Psoas muscle (tissue), 8 donors: ENCODE measurements at places on chromosomes 4 and X. TPM values are rescaled to one million over a fixed set of nuclear protein-coding genes. Genes with fewer than 3 reads are reported as not detected.
A peak's percentile ranks its signal among the peaks of the same experiment; 100 is the strongest.

GRCh38 chr4:69057620-69058409 is 38.5 kb upstream of the UGT2B7 start:
- no peaks in the 10 kb centered on the region for H3K36me3 ChIP-seq
- no peaks in the 10 kb centered on the region for H3K27me3 ChIP-seq
- DNase-seq = no peak

GRCh38 chr4:157564771-157565170 is 344.2 kb downstream of the GRIA2 start:
- H3K36me3 ChIP-seq = no peaks in the 10 kb centered on the region
- no peaks in the 10 kb centered on the region for H3K27me3 ChIP-seq
- H3K4me3 ChIP-seq = no peak overlapping the region
- H3K4me1 ChIP-seq = no peaks in the 10 kb centered on the region
- H3K27ac ChIP-seq = no peak overlapping the region
- DNase-seq = no peak

DNA sequence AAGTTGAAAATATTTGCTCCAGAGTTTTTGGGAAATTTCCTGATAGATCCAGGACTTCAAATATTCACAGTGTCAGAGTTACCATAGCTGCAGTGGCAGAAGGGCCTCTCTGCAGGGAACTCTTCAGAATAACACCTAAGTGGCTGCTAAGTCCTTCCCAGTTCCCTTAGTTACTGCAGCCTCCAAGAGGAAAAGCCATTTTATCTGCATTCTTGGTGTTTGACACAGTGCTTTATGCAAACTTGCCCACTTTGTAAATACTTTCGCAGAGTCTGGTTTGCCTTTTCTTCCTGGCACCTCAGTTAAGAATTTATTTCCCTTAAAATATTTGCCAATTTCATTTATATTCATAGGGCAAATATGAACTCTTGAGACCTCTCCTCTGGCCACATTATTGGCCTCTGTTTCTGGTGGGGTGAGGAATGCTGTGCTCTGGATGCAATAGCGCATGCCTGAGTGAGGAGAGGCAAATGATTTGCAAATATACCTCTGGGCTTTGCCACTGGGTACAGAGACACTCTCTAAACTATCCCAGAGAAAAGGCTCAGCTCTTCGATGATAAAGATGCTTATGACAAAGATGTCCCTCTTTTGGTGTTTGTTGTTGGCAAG is 566.3 kb upstream of the NR3C2 start:
- no peaks in the 10 kb centered on the region for H3K27me3 ChIP-seq
- no peaks in the 10 kb centered on the region for H3K4me1 ChIP-seq
- H3K4me3 ChIP-seq = no peak overlapping the region
- no peak overlapping the region for H3K27ac ChIP-seq
- DNase-seq = no peak
- no peaks in the 10 kb centered on the region for H3K36me3 ChIP-seq

GRCh38 chrX:118963159-118963558 is 11.3 kb upstream of the LONRF3 start:
- no peak overlapping the region for H3K4me3 ChIP-seq
- H3K27me3 ChIP-seq = no peaks in the 10 kb centered on the region
- no peak overlapping the region for H3K27ac ChIP-seq
- DNase-seq = no peak
- no peaks in the 10 kb centered on the region for H3K4me1 ChIP-seq

- no peak overlapping the region for H3K27ac ChIP-seq
- no peaks in the 10 kb centered on the region for H3K4me1 ChIP-seq
- no peaks in the 10 kb centered on the region for H3K36me3 ChIP-seq
- no peak for DNase-seq
Measured at GRCh38 chr4:131459430-131460101, 1689.5 kb upstream of the PCDH10 start.

DNA sequence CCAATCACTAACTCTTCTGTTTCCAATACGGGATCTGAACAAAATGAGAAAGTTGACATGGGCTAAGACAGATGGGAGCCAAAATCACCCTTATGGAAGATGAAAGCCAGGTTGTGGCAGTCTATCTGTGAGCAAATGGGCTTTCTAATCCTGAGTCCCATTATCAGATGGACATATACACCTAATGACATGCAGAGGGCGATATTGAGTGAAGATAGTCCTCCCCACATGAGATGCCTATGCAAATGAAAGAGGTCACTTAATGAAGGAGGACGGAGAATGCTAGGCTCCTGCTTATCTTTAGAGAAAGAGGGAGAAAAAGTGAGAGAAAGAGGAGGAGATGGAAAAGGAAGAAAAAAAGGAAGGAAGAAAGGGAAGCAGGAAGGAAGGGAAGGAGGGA is 547.5 kb downstream of the NLGN4X start:
- H3K4me3 ChIP-seq = no peak overlapping the region
- no peak overlapping the region for H3K27ac ChIP-seq
- DNase-seq = no peak
- H3K4me1 ChIP-seq = no peaks in the 10 kb centered on the region
- no peaks in the 10 kb centered on the region for H3K36me3 ChIP-seq

DNA sequence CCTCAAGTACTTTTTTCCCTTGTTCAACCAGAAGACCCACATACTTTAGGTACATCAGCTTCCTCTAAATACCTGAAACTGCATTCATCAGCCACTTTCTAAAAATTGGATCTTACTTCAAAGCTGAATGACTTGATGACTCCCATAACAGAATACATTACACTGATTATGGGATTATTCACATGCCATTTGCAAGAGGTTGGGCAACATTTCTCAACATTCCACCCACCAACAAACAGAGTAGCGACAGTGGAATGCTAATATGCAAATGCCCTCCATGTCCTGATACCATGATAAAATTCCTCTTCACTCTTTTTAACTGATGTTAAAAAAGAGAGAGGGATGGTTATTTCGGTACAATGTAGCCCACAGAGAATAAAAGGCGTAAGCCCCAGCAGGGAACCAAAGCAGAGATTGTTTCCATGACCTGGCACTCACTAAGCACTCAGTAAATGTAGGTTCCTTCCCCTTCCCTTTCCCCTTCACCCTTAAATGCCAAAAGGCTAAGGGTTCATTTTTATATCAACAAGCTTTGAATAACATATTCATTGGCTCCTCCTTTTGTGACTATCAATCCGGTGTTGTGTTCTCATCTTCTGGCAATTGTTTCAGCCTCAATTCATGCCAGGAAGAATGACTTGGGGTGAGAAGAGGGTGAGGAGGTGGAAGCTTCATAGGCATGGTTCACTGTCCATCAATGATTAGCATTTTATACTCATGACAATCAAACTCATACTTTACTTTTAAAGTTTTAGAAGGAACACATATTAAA is 317.2 kb downstream of the DHX15 start:
- H3K4me3 ChIP-seq = no peak overlapping the region
- peaks cover 14% of the 10 kb centered on the region for H3K4me1 ChIP-seq
- no peaks in the 10 kb centered on the region for H3K27me3 ChIP-seq

DNA sequence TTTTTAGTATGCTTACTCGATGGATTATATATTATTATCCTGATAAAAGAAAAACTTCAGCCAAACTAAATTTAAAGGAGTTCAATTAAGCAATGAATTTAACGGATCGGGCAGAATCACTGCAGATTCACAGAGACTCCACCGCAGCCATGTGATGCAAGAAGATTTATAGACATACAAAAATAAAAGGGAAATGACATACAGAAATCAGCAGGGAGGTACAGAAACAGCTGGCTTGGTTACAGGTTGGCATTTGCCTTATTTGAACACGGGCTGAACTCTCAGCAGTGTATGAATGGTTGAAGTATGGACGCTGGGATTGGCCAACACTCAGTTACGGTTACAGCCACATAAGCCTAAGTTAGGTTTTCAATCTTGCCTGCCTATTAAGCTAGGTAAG is 35.4 kb upstream of the DHRSX start:
- H3K36me3 ChIP-seq = no peaks in the 10 kb centered on the region
- H3K4me3 ChIP-seq = no peak overlapping the region
- H3K27ac ChIP-seq = no peak overlapping the region
- DNase-seq = no peak
- H3K27me3 ChIP-seq = no peaks in the 10 kb centered on the region

DNA sequence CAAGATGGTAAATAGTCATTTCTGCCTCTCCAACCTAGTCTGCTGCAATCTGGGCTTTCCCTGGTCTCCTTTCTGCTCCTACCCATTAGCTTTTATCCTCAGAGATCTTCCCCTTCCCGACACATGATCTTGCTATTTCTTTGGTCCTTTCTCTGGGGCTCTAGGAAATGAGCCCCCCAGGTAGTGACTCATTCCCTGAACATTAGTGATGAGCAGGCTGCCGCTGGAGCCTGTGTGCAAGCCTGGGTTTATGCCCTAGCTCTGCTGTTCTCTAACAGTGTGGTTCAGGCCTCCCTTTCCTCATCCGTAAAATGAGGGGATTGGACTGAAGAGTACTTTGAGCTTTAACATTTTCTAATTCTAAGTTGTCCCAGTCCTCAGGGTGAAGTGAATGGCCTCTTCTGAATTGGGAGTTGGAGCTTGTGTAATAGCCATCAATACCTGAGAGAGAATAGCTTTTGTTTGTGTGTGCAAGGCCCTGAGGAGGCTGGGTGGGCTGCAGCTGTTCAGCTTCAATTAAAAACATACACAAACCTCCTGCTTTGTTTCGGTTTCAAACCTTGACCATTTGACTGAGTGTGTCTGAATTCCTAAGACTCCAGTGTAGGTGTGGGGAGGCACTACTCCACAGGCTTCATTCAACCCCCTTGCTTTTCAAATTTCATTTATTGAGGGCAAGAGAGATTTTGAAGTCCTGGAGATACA is 115.6 kb upstream of the SCML1 start:
- no peak overlapping the region for H3K4me3 ChIP-seq
- no peaks in the 10 kb centered on the region for H3K36me3 ChIP-seq
- H3K4me1 ChIP-seq = no peaks in the 10 kb centered on the region
- H3K27me3 ChIP-seq = no peaks in the 10 kb centered on the region
- no peak overlapping the region for H3K27ac ChIP-seq

DNA sequence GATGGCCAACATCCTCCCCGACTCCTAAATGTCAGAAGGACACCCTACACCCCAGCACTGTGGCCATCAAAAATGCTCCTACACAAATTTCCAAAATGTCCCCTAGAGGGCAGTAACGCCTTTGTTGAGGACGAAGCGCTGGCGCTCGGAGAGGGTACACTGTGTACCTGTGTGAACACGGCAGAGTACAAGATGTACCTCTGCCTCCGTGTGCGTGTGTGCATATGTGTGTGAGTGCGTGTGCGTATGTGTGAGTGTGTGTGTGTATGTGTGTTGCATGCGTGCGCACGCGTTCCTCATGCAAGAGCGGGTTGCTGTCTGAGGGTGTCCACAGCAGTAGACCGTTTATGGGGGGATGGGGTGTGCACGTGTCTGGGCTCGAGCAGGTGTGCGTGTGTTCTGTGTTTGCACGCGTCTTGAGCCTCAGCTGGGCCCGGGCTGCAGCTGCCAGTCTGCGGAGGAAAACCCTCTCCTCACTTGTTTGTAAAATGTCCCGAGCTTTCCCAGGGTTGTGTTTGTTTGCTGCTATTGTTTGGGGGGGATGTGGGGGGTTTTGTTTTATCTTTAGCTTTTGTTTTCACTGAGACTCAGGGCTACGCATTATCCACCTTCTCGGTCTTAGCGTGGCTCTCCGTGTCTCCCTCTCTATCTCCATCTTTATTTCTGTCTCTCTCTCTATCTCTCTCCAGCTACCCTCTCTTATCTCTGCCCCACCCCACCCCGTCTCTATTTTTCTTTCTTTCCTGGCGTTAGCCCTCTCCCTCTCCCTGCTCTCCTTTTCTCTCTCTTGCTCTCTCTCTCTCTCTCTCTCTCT is 10.4 kb upstream of the TSPYL2 start:
- DNase-seq = peak; percentile 87
- no peaks in the 10 kb centered on the region for H3K4me1 ChIP-seq
- H3K27ac ChIP-seq = peak overlapping the region; percentile 46

GRCh38 chr4:7530932-7531639 is 96.4 kb upstream of the PSAPL1 start:
- no peak overlapping the region for H3K4me3 ChIP-seq
- H3K27me3 ChIP-seq = no peaks in the 10 kb centered on the region
- H3K4me1 ChIP-seq = no peaks in the 10 kb centered on the region
- H3K36me3 ChIP-seq = no peaks in the 10 kb centered on the region

DNA sequence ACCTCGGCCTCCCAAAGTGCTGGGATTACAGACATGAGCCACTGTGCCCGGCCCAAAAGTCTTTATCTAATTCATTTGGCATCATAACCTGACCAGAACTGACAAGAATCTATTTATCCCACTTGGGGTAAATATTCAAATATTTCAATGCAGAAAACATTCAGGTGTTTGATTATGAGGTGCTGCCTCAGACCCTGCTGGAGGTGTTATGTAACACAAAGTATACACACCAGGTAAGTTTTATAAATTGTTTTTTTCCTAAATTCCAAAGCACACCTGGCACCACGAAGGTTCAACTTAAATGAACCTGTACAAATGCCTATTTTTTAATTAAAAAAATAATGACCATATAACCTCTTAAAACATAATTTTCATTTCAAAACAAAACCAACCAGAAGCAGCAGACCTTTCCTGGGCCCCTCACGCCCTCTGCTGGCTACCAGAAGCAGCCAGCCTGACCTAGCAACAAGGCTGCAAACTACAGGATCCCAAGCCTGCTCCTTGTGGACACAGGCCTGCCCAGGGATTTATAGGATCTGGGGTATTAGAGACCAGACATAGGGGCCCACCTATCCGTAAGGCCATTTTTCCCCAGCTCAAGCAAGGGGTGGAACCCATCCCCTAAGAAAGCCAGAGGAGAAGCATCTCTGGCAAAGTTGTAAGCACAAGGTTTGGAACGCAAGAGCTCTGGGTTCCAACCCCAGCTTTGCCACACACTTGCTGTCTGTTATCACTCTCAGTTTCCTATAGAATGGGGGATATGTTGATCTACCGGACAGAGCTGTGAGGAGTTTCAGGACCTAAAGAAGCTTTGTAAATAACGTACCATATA is 11.7 kb downstream of the OTUD5 start:
- peaks cover 18% of the 10 kb centered on the region for H3K36me3 ChIP-seq
- H3K27me3 ChIP-seq = no peaks in the 10 kb centered on the region
- H3K4me3 ChIP-seq = no peak overlapping the region
- H3K27ac ChIP-seq = no peak overlapping the region
- H3K4me1 ChIP-seq = no peaks in the 10 kb centered on the region
- peak; percentile 27 for DNase-seq

USP51 gene
- 0.50 TPM for total RNA-seq

C4orf36 gene
- not detected for total RNA-seq

ASMT gene
- total RNA-seq = 0.99 TPM

OCIAD2 gene
- 8.2 TPM for total RNA-seq

GSTCD gene
- total RNA-seq = 6.6 TPM

AVPR2 gene
- 4.8 TPM for total RNA-seq
